ENCODE measurements at places on chromosomes 6 and 20.

- no peak for DNase-seq
Measured at GRCh38 chr6:5506149-5506548, 244.8 kb downstream of the FARS2 start.

DNA sequence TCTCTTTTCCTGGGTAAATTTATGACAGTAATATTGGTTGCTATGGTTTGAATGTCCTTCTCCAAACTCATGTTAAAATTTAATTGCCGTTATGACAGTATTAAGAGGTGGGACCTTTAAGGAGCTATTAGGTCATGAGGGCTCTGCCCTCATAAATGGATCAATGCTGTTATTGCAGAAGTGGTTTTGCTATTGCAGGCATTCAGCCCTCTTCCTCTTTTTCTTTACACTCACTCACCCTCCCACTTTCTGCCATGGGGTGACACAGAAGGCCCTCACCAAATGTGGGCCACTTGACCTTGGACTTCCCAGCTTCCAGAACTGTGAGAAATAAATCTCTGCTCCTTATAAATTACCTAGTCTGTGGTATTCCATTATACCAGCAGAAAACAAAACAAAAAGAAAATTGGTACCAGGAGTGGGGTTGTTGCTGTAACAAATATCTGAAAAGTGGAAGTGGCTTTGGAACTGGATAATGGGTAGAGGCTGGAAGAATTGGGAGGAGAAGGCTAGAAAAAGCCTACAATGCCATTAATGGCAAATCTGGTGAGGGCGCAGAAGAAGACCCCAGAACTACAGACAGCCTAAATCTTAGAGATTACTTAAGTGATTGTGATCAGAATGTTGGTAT lies 24.8 kb upstream of the IGF2R start:
- no peak for DNase-seq

- no peak for DNase-seq
Measured at GRCh38 chr6:140045116-140045515, 670.7 kb upstream of the CITED2 start.

DNA sequence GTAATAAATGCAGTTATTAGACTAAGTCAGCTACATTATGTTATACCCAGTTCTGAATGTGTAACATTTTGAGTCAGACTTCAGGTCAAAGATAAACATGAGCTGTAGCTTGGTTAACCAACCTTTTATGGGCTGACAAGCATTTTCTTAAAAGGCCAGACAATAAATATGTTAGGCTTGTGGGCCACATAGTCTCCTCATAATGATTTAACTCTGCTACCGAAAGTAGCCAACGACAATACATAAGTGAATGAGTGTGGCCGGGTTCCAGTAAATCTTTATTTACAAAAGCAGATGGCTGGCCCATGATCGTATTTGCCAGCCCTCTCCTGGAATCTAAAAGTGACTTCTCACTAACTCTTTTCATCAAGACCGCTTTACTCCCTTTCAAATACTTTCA lies 49.9 kb downstream of the ATG5 start:
- DNase-seq = no peak

DNA sequence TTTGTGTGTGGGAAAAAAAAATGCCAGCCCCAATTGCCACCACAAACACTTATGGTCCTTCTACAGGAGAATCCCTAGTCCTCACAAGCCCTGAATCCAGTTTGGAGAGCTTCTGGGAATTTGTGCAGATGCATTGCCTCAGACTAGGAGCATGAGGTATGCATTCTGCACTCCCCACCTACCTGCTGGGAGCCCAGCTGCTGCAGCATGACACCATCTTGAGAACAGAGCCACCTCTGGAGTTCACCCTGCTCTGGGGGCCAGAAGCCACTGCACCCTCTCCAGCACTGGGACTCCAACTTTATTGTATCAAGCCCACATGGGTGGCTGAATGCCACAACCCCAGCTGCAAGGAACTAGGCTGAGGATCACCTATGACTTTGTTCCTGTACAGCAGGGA lies 568.5 kb upstream of the ID4 start:
- no peak for DNase-seq

DNA sequence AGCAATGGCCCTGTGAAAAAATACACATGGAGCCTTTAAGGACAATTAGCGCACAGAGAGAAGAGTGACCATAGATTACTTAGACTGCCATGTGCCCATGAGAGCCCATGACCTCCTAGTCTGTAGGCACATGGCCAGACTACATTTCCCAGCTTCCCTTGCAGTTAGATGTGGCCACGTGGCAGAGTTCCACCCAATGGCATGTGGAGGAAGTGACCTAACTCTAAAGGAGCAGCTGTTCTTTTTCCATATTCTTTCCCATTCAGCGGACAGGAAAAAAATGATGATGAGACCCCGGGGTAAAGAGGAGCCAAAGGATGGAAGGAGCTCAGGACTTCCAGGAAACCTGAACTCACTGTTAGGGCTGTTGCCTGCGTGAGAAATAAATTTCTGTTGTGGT lies 116.6 kb downstream of the CBLN4 start:
- DNase-seq = no peak

DNA sequence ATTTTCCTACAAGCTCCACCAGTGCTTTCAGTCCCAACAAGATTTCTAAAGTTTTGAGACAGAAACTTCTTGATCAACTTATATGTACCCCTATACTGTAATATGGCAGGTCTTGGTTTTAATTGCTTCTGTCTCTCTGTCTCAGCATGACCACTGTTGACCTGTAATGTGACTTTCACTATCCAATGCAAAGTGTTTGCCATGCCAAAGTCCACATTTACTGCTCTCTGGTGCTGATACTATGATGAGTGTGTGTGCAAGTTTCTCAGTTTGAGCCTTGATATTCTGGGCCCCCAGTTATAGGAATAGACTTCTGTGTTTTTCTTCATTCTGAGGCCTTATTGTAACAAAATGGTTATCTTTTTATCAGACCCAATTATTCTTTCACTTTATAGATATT lies 45.8 kb downstream of the OR2J2 start:
- no peak for DNase-seq

GRCh38 chr20:57150559-57150958 lies 115.9 kb downstream of the BMP7 start:
- no peak for DNase-seq

- no peak for DNase-seq
Measured at GRCh38 chr6:167952512-167952859, 45.0 kb upstream of the KIF25 start.

DNA sequence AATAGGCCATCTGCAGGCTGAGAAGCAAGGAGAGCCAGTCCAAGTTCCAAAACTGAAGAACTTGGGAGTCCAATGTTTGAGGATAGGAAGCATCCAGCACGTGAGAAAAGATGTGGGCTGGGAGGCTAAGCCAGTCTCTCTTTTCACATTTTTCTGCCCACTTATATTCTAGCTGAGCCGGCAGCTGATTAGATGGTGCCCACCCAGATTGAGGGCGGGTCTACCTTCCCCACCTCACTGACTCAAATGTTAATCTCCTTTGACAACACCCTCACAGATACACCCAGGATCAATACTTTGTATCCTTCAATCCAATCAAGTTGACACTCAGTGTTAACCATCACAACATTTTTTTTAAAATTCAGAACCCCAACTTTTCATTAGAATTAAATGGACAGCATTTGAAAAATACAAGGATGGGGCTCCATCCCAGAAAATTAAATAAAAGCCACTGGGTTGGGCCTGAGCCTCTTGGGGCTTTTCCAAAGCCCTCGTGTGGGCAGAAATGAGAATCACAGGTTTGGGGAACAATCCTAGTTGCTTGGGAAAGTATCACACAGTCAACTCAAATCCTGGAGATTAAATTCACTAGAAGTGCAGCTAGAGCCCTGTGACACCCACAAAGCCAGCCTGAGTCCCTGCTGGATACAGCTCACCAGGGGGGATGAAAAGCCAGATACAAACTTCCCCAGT lies 2.2 kb downstream of the CLDN20 start:
- no peak for DNase-seq

DNA sequence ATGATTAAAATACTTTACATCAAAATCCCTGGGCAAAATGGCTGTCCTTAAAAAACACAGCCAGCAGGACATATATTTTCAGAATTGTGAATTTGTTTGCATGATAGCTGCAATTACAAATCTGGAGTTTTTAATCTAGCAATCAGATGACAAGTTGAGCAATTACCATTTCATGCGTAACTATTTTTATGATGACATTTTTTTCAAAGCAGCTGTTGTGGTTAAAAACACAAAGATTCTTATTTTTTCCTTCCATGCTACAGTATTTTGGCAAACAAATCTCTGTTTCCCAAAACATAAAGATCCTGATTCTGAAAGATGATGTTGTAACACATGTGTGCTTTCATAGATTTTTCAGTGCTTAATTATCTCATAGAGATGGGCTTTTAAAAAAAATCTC lies 90.2 kb downstream of the PHACTR1 start:
- no peak for DNase-seq

DNA sequence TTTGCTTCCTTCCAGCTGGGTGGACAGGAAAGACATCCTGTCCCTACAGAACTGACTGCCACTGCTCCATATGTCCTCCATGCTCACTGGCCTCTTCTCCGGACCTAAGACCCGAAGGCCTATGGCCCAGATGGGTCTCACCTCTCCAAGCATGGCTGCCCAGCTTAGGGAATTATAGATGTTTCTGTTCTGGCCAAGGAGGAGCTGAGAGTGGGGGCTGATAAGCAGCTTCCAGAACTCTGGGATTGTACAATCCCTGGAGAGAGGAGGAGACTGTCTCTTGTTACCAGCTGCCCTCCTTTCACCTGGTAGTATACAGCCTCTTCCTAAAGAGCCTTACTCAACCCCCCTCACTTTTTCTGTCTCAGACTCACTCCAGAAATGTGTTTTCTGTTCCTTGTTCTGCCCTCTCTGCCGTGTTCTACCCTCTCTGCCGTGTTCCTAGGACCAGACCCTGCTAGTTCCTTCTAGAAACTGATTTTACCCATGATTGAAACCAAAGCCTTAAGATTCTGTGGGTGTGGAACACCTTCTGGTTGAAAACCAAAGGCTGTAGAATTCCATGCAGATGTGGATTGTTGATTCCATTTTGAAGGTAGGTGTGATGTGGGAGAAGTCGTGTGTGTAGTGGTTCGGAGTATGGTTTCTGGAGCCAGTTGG lies 28.7 kb downstream of the ANKS1A start:
- DNase-seq = no peak

DNA sequence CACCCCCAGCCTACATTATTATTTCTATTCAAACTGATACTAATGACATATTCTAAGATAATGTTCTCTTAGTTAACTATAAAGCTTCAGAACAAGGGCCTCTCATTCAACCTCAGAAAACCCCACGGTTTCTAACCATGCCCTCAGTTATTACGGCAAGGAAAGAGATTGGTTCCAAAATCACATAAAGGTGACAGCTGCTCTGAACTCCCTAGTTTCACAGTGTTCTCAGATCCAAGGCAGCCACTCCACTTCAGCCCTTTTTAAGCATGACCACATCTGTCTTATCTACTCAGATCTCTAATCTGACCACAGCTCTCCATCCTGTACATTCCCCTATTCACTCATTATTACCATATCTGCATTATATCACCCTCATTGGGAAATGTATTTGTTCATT lies 98.8 kb upstream of the CEP85L start:
- DNase-seq = no peak

DNA sequence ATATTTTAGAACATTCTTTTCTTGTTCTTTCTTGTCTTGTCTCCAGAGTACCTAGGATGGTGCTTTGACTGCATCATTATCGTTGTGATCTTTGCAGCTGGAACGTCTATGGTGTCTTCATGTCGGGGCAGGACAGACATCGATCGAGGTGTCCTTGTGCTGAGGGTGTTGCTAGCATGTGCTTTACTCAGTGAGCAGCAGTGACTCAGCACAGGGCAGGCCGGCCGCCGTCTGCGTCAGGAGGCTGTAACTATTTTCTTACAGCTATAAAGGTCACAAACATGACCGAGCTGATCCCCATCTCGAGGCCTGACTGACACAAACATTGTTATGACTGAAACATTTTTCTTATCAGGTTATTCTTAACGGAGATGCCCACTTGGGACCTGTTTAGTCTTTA lies 14.9 kb upstream of the CTCFL start:
- no peak for DNase-seq

DNA sequence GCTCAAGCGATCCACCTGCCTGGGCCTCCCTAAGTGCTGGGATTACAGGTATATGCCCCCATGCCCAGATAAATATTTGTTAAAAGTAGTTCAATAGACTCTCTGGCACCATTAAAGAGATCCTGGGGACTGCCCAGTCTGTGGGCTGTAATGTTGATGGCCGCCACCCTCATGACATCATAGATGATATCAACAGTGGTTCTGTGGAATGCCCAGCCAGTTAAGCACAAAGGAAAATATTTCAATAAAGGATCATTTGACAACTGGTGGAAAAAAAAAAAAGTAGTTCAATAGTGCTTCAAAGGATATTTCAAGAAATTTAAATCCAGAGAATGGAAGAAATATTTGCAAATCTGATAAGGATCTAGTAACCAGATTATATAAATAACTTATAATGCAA lies 1.5 kb upstream of the CRIP3 start:
- DNase-seq = no peak

DNA sequence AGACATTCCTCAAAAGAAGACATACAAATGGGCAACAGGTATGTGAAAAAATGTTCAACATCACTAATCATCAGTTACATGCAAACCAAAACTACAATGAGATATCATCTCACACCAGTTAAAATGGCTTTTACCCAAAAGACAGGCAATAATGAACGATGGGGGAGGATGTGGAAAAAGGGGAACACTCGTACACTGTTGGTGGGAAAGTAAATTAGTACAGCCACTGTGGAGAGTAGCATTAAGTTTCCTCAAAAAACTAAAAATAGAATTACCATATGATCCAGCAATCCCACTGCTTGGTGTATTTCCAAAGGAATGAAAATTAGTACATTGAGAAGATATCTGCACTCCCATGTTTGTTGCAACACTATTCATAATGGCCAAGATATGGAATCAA lies 8.6 kb upstream of the TMEM170B start:
- no peak for DNase-seq
